ENCODE measurements at places on chromosomes 1 and 21.

- DNase-seq, result no peak
These were observed 108.0 kb upstream of the DPYD start for GRCh38 chr1:98028800-98029199.

DNA sequence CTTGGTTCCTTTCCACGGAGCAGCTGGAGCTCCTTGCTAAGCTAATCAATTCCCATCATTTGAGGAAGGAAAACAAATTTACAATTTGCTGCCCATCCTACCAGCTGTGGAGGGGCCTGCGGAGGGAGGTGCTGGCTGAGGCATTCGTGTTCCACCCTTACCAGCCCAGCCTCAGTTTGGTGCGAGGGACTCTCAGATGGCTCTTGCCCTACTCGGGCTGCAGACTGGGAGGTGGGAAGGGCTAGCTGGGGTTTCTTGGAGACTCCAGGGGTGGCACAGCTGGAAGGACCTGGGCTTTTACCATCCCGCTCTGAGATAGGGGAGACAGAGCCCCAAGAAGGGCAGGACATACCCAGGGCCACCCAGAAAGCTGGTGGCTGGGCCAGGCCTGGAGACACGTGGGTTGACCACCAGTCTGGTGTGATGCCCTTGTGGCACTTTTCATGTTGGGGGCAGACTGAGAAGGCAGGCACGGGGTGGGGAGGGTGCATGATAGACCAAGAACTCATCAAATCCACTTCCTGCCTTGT is 17.7 kb downstream of the DISP3 start:
- DNase-seq, result no peak

DNA sequence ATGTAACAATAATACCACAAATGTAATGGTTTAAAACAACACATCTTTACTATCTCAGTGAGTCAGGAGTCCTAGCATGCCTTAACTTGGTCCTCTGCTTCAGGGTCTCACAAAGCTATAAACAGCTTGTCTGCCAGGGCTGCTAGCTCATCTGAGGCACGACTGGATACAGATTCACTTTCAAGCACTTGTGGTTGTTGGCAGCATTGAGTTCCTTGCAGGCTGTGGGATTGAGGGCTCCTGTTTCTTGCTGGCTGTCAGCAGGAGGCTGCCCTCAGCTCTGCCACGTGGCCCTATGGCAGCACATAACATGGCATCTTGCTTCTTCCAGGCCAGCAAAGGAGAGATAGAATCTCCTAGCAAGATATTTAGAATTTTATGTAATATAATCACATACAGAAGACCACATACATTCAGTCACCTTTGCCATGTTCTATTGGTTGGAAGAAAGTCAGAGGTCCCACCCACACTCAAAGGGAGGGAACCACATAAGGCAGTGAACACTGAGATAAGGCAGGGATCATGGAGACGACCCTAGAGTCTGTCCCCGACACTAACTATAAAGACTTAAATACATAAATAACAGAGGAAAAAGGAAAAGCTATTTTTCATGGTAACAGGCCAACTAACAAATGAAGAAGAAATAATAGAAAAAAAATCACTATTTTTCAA is 18.9 kb upstream of the IPP start:
- peak; percentile 74 for DNase-seq

- DNase-seq, result no peak
These were observed 6.9 kb upstream of the SRP9 start for GRCh38 chr1:225770561-225771248.

DNA sequence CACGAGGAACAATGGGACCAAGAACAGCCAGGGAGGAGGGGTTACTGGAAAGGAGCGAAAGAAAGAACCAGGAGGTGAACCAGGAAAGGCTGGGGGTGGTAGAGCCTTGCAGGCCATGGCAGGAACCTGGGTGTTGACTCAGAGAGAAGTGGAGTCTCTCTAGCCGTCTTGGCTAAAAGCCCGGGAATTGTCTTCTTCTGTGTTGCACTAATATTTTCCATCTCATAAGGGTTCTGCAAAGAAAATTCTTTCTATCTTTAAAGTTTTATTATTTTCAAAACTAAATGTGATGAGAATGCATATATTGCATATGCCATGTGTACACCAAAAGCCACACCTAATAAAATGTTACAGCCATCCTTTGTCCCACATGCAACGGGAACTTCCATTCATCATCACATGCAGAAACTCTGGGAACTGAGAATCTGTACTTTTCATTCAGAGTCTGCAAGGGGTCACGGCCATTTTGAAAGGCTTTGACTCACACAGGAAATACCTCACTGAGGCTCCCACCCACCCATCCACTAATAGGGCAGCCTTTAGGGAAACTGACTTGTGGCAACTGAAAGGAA is 38.0 kb downstream of the ERG start:
- DNase-seq, result no peak

DNA sequence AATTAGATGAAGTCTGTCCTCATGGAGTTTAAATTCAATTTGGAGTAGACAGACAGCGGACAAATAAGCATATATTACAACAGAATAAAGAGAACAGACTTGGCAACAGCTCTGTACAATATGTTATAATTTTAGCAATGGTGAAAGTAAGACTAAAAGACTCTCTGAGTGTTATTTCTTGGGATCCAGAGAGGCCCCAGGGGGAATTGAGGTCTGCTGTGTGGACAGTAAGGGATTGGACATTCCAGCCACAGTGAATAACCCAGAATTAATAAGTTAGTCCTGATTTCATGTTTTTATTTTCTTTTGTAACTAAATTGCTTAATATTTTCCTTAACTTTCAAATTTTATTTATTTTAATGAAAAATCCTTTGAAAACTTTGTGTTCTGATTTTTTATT is 101.7 kb downstream of the PATJ start:
- DNase-seq, result no peak

DNA sequence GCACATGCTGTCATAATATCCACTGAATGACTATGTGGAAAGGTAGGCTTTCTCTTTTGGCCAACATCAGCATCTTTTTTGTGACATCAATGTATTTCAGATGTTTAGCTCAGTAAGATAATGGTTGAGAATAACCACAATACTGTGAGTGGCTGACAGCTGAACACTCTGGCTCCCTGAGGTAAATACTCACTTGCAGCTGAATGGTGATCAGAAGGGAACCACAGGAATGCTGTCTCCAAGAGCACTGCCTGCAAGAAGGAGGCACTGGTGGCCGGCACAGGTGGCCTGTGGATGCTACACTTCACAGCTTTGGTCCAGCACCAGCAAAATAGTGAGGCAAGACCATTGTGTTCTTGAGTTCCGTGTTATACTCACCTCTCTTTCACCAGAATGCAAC is 118.7 kb upstream of the PPM1J start:
- peak; percentile 15 for DNase-seq

GRCh38 chr1:8879922-8880676 is 1.6 kb upstream of the ENO1 start:
- no peak for DNase-seq

- DNase-seq, result no peak
These were observed 123.2 kb upstream of the TNFSF4 start for GRCh38 chr1:173330149-173330951.

GRCh38 chr1:181010789-181011188 is 11.9 kb downstream of the STX6 start:
- no peak for DNase-seq

DNA sequence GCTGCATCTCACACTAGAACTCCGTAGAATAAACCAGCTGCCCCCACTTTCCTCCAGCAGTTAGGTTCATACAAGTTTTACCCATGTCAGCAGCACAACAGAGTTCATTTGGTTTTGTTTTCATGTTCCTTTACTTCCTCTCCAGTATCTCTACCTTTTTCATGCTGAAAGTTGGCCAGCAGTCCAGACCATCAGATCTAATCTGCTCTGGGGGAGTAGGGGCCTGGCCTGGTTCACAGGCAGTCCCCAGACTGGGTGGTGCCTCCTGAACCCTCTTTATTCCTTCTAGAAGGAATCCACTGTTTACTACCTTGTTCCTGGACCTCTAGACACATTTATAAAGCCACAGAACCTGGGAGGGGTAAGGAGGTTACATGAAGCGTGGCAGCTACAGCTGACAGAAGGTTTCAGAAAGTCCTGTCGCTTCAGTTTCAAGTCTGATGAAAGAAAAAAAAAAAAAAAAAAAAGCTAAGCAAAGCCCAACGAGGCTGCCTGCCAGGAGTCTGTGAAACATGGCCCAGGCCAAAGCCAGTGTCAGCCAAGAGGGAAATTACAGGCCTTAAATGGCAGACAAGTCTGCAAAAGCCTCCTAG is 184.6 kb upstream of the JUN start:
- peak; percentile 41 for DNase-seq

DNA sequence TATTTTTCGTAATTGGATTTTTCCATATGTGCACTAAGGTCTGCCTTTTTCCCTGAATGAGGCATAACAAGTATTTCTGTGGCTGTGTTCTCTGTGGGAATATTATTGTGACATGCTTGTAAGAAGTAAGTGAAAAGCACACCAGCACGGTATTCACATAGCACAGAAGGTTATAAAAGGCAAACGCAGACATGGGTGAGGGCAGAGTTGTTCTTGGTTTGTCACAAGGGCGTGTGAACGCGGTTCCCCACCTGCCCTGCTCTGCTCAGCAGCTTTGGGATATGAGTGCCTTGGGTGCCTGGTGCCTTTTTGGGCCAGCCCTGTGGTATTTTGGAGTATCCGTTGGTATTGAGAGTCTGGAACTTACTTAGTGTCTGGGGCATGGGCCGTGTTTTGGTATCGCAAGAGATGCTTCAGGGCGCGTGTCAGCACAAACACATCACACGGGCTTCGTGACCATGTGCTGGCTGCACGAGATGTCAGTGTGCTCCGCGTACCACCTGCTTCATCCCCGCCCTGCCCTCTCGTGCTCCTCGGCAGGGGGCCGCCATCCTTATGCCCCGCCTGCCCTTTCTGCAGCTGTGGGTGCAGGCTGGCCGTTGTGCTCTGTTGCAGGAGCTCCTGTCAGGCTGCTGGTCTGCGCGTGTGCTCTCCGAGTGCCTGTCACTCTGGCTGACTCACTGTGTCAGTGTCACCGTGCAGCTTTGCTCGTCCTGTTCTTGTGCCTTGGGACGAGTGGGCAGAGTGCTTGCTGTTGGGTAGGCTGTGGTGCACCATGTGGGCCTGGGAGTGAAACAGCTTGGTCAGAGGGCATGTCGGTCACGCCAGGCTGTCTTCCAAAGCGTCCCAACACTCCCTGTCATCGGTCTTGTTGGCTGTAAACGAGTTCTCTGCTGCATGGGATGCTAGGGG is 15.0 kb downstream of the SKI start:
- no peak for DNase-seq

DNA sequence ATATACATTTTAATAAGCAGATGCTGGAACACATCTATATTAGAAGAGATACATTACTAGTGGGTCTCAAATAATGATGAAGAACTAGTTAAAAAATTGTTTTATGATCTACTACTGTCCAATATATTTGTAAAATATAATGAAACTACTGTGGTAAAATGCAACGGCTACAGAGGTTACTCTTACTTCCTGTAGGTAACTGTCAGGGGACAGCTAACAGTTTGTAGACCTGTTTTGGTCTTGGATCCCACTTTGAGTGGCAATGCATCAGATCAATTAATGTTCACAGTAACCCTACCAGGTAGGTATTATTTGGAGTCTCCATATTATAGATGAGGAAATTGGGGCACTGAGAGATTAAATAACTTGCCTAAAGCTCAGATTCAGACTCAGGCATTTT is 26.7 kb upstream of the MYSM1 start:
- no peak for DNase-seq

GRCh38 chr1:4916610-4917009 is 262.2 kb downstream of the AJAP1 start:
- no peak for DNase-seq

DNA sequence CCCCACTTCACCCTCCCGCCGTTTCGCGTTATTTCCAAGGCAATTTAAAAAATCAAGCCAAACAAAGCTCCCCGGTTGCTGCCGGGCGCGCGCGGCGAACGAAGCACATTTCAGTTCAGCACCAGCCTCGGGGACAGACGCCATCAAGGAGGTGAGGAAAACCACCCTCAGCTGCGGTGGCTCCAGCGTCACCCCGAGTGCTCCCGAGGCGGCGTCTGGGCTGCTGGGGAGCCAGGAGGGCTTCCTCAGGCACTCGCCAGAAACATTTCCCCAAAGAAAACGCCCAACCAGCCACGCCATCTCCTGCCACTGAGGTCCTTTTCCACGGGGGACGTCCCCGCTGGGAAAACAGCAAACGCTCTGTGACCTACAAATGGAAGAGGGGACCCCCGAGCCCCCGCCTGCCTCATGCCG is 623 bp downstream of the GNG4 start:
- peak; percentile 51 for DNase-seq

DNA sequence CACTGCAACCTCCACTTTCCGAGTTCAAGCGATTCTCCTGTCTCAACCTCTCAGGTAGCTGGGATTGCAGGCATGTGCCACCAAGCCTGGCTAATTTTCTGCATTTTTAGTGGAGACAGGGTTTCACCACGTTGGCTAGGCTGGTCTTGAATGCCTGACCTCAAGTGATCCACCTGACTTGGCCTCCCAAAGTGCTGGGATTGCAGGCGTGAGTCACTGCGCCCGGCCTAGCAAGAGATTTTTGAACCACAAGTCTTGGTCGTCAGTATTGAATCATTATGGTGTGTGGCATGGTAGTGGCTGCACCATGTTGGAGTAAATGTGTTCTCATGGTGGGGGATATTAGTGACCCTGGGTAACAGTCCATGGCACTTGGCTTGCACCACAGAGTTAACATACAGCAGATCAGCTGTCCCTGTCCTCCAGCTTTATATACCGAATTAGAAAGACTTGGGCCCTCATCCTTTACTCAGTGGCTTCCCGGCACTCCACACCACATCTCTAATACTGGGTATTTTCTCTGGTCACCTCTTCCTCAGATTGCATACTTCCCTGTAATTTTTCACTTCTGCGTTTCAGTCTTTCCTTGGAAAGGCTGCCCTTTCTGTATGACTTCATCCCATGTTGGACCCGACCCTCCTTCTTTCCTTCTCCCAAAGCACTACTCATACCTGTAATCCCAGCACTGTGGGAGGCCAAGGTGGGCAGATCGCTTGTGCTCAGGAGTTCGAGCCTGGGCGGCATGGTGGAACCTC is 25.1 kb downstream of the AK4 start:
- DNase-seq, result no peak

GRCh38 chr1:210669951-210670350 is 341.2 kb downstream of the HHAT start:
- no peak for DNase-seq

DNA sequence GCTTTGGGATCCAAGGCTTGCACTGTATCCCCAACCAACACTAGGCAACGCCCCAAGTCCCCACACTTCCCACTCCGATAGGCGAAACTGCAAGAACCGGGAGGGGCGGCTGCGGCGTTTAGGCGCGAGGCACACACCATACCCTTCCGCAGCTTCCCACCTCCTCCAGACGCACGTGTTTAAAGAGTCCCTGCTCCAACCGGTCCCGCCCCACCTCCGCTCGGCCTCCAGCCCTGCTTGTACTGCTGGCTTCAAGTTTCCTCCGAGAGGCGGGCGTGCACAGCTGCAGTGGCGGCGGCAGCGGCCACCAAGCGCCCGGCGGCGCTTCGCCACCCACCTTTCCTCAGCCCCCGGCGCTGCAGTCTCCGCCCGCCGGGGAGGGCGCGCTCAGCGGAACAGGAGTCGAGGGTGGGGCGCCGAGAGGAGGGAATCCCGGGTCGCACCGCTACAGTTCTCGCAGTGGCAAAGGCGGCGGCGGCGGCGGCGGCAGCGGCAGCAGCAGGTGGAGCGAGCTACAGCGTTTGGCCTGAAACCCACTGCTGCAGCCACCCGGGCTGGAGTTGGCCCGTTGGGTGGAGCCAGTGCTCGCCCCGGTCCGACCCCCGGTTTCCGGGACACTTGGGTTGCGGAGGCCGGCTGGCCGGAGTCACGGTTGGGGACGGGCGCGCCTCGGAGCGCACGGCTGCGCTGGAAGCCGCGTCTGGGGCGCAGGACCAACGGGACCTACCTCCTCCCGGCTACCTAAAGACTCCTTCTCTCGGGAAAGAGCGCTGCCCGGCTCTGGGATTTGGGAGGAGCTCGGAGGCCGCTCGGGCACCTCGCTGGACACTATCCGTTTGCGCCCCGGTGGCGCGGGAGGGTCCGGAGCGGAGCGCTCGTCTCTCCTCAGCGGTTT is at the start of gene CNIH3:
CNIH3 (plus strand) TSS at position 457 of the 895 bp plus-strand sequence. CDS start 858 bp downstream, outside the sequence.
- peak; percentile 36 for DNase-seq
